ENCODE measurements at places on chromosomes 12 and 14.

DNA sequence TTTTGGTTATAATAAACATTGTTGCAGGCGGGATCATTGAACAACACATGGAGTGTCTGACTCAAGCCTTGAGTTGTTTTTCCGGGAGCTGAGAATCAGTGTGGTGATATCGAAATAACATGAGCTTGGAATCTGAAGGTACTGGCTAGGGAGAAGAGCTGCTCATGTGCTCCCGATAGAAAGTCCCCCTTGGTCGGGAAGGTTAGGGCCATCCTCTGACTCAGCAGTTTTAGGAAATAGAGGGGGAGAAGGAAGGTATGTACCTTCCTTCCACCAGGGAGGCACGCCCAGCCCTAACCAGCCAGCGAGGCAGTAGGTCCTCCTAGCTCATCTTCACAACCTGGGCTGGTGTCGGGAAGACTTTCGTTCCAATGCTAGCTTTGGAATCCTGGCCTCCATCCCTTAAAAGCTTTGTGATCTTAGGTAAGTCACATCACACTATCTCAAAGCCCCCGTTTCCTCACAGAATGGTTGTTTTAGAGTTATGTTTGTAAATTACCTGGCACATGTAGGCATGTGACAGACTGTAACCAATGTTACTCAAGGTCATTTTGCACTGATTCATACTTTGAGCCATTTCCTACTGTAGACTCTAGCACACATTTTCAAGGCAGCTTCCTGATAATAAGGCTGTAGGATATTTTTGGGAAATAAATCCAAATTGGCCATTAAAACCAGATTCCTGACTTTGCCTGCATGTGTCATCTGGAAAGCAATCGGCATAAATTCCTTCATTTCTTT is 1.9 kb upstream of the RAB35 start:
- DNase-seq = no peak

GRCh38 chr12:76470028-76470939 is 89.3 kb downstream of the OSBPL8 start:
- no peak for DNase-seq

DNA sequence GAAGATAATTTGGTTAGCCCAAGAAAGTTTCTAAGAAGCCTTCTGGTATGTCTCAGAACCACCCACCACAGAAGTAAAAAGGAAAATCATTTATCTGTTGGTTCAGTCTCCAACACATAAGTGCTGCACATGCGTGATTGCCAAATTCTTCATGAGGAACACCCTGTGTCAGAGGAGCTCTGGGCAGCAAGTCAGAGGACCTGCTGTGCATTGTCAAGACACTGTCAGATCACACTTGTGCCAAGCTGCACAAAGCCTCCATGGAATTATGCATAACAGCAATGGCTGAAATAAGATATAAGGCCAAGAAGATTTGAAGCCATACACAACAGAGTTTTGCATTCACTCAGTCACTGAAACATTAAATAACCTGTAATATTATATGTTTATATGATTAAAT is 1304.7 kb upstream of the FLRT2 start:
- no peak for DNase-seq

DNA sequence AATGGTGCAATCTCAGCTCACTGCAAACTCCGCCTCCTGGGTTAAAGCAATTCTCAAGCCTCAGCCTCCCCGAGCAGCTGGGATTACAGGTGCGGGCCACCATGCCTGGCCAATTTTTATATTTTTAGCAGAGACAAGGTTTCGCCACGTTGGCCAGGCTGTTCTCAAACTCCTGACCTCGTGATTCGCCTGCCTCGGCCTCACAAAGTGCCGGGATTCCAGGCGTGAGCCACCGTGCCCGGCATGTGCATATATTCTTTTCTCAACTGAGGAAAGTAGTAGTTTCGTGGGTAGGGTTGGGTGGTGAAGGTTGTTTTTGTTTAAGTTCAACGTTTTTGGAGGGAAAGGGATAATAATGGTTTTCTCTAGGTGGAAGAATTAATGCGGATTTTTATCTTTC is 94.2 kb upstream of the CEP83 start:
- no peak for DNase-seq

- DNase-seq = no peak
Observed at GRCh38 chr12:7374423-7375144, 69.4 kb downstream of the CD163L1 start.

DNA sequence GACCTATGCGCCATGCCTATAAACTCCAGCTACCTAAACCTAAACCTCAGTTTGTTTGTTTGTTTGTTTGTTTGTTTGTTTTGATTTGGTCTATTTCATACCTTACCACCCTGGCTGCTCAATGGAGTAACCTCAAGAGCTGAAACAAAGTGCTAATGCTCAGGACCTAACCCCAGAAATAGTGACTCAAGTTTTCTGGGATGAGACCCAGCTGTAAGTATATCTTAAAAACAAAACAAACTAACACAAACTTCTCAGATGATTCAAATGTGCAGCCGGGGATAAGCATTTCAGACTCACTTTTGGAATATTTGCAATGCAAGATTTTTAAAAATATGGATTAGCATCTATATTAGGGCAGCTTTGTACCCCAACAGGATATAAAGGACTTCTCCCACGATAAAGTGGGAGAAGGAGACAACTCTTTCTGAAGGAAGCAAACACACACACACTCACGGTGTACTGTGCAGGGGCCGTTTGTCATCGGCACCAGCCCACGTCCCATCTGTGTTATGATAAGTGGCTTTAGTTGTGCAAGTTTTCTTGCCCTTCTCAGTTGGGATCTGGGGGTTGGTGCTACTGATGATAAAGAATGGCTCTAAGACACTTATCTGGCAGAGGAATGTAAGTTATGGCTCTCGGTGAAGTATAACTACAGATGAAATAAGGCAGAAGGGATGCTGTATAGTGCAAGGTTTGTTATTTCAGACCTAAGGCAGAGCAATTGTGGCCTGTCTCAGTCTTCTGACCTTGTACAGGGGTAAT is 516.7 kb upstream of the TMEM132C start:
- no peak for DNase-seq

GRCh38 chr12:41956353-41956752 is 188.3 kb downstream of the GXYLT1 start:
- DNase-seq = no peak

DNA sequence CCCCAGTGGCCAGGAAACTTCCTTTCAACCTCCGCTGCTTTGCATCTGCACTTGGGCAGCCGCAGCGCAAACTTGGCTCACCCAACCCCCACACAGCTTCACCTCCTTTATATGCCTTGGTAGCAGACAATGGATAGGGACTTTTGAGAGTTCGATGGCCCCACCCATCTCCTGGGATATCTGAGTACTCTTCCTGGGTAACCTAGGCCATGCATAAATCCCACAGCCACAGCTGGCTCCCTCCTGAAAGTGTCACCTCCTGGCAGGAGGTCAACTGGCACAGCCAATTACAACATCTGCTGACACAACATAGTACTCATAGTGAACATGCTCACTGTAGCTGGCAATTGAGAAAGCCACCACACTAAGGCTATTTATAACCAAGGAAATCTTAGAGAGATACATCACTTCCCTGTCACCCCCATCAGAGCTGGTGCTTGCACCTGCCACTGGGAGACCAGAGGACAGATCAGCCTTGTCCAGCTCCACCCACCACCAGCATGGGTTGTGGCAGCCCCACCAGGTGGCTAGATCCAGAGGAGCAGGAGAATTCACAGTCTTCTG is 410.0 kb downstream of the SYT1 start:
- no peak for DNase-seq

DNA sequence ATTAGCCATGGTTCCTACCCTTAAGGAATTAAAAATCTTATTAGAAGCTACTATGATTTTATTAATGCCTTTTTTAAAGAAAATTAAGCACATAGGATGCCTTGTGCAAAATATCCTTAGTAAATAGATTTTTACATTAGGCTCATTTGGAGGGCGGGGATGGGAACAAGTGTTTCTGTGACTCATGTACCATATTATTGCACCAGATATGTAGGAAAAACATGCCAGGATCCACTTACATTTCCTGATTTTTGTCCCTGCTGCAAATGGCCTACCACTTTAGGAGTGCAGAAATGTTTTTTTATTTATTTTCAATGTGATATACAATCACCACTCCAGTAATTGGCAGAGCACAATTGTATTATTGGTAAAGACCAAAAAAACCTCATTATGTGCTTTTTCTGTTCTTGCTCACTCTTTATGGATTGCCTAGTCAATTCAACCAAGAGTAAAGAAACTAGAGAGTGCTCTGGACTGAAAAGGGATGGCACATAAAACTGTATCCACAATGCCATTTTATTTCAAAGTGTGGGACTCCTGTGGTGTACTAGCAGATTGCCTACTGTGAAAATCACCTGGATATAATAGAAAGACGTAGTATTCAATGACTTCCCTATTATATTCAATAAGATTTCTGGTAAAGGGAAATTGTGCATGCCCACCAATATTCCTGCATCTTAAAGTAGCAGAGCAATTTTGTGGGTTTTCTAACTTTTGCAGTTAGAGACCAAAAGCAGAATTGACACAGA is 86.9 kb downstream of the ANO6 start:
- no peak for DNase-seq

DNA sequence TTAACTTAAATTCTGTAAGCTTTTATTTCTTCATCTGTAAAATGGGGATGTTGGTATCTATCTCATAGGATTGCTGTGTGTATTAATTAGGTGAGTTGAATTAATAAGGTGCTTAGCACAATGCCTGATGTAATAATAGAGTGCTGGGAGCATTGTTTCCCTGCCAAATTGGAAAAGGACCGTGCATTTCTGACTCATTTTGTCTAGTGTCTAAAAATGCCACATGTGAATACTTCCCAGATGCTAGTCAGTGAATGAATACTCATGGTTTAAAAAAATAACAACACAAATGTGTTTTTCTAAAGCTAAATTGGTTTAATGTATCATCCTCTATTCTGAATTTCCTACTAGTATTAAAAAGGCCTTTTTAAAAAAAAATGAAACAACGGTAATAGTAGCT is 45.4 kb upstream of the NEDD1 start:
- DNase-seq = no peak

DNA sequence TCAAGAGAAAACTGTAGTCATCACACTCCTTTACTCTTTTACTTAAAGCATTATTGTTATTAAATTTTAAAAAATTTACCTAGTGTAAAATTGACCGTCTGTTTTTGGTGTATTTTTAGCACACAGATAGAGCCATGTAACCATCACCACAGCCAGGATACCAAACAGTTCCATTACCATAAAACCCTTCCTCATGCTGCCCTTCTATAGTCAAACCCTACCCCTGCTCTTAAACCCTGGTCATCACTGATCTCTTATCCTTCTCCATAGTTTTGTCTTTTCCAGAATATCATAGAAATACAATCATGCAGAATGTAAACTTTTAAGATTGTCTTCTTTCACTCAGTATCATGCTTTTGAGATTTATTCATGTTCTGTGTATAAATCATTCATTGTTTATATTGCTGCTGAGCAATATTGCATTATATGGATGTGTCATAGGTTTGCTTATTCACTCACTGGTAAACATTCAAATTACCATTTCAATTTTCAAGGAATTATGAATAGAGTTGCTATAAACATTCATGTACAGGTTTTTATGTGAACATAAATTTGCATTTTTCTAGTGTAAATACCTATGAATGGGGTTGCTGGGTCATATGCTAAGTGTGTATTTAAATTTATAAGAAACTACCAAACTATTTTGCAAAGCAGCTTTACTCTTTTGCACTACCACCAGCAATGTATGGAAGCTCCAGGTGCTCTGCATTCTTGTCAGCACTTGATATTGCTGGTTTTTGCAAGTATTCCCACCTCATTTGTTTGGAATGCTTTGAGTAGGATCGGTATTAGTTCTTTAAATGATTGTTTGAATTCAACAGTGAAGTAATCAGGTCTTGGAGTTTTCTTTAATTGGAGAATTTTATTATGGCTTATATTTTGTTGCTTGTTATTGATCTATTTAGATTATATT is 125.5 kb downstream of the LMNTD1 start:
- no peak for DNase-seq

DNA sequence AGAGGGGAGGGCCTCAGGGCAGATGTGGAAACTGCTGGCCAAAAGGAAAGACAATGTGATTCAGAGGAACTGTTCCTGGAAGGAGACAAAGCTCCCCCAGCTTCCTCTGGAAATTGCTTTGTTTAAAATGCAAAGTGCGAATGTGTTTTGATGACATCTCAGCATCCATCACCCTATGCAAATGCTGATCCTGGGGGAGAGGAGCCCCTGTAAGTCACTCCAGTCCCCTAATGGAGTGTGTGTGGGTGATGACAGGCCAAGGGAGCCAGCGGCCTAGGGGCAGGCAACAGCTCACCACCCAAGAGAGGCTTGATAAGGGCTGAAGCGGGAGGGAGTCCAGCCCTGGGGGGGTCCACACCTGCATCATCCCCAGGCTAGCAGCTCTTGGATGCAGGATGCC is 134.2 kb downstream of the ESRRB start:
- DNase-seq = no peak

DNA sequence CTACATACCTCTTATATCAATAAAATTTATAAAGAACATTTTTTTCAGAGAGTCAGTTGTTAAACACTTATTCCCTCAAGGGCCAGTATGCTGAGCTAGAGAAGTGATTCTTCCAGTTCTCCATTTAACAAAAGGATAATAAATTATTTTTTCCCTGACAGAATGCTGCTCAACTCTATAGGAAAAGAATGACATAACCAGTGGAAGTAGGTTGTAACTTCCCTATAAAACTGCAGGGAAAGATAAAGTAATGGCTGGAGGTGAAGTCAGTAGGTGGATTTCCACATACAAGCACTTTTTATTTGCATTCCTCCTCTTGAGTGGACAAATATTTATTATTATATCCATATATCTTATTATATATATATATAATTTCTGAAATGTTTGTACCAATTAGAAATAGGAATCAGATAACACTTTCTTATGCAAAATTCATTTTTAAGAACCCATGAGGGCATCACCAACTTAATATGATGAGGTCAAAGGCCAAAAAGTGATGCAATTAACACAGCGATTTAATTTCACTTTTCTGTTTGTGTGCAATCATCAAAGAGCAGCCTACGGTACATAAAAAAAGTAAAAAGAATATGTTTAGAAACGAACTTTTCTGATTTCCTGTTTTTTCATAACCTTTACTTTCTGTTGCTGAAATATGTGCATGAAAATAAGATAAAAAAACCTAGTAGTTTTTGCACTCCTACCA is 175.3 kb downstream of the PRKD1 start:
- DNase-seq = no peak

DNA sequence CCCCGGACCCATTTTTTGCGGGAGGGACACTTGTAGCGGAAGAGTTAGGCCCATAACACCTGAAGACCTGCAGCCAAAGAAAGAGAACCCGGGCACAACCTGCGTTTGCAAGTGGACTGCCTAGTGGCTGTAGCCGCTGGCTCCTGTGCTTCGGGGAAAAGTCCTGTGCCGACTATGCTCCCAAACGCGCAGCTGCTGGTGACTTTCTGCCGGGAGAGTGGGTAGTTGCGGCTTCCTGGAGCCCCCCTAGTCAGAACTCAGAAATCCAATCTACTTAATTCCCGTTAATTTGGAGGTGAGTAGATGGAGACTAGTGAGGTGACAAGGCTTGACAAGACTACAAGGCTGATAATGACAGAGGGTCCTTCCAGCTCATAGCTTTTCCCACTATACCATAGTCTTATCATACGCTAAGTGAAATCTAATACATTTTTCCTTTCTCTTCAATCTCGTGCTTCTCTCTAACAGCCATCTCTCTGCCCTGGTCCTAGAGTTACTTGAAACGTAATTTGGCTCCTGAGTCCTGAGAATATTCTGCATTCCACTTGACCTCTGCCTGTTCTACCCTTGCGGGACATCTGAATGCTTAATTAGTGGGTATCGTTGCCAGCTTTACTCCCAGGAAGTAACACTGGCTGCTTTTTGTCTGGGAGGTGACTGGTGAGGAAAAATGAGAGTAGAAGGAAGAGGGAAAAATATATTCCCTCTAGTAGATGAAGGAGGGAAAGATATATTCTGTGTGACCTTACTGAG is 556 bp downstream of the MTHFD1 start:
- no peak for DNase-seq

- no peak for DNase-seq
Observed at GRCh38 chr12:48901278-48901677, 24.0 kb downstream of the FKBP11 start.
